ENCODE measurements at places on chromosomes 5 and 9.

GRCh38 chr9:94825611-94825958, 99.1 kb downstream of the AOPEP start:
- no peak for DNase-seq

GRCh38 chr5:137894586-137894985, 5.3 kb downstream of the PKD2L2 start:
- DNase-seq, result no peak

- no peak for DNase-seq
These were observed 1149.0 kb downstream of the EFNA5 start for GRCh38 chr5:106521701-106522100.

DNA sequence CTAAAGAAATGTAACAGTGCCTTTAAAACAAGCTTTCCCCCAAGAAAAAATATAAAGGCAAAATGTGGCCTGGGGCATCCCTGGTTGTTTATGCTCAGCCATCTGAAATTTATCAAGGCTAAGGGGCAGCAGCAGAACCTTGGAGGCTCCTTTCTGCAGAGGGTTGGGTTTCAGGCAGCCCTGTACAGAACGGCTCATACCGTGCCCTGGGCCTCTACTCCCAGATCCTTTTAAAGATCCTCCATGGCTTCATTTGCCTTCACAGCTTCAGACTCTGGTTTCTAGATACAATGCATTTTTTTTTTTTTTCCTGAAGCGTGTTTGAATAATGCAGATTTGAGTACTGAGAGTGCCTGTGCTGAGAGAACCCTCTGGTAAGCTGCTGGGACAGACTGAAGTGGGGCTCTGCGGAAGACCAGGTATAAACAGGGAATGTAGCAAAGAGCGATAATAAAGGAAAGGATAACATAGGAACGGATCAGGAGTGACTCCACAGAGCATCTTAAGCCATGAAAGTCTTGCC, 172.7 kb downstream of the DIRAS2 start:
- DNase-seq, result no peak

DNA sequence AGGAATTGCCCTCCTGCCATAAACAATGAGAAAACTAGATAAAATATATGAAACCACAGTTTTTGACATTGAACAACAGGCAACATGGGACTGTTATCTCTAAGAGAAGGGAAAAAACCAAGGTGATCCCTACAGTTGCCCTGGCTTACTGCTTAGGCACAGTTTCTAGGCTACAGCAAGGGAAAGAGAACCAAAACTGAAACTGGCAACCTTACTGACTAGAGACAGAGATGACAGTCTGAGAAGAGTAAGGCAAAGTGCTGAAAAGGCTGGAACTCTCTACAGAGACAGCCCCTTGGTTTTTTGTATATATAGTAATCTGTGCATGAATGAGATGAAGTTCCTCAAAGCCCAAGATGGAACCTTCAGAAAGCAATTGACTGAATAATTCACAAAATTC, 36.2 kb upstream of the REEP2 start:
- DNase-seq, result no peak

DNA sequence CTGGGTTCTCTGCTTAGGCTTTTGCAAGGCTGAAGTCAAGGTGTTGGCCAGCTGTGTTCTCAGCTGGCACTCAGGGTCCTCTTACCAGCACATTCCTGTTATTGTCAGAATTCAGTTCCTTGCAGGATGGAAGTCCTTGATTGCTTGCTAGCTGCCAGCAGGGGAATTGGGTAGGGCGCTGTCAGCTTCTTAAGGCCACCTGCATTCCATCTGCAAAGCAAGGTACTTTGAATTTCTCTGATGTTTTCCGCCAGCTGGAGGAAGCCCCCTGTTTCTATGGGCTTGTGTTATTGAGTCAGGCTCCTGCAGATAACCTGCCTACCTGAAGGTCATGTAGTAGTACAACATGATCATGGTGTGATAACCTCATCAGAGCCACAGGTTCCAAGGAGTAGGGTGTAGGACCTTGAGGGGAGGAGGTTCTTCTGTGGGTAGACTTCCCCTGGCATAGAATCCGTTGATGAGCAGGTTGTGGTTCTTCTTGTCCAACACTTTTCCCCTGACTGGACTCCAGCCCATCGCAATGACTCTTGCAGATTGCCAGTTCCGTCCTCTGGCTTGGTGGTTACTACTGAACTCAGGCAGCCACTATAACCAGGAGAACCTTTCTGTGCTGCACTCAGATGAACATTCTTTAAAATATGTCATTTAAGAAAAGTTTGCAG, 6.8 kb downstream of the TENT4A start:
- DNase-seq, result no peak

DNA sequence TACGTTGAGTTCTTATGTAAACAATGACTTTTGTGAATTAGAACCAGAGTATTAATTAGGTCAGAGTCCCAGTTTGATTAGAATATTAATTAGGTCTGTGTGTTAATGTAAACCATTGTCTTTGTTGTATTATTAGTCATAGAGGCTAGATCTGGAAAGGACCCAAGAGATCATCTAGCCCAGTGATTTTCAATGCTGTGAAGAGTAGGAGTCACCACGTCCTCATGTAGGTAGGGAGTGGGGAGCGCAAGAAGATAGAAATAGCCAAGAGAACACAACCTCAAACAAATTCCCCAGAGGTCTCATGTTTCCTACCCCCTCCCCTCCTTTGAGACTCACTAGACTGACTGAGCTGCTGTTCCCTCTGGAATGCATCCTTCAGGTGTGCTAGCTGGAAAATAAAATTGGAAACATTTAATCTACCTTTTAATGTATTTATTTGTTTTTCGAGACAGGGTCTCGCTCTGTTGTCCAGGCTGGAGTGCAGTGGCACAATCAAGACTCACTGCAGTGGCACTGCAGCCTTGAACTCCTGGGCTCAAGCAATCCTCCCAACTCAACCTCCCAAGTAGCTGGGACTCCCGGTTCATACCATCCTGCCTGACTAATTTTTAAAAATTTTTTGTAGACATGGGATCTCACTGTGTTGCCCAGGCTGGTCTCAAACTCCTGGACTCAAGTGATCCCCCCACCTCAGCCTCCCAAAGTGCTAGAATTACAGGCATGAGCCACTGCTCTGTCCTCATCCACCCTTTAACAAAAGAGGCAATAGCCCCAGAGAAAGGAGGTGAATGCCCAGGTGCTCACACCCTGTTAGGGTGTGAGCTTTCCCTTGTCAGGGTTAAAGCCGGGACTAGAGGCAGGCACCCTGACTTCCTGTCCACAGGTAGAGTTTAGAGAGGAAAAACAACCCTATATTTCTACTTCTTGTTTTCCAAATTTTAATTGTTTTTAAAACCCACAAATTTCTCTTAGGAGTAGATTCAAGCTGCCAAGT, 92.9 kb downstream of the INIP start:
- DNase-seq, result no peak

DNA sequence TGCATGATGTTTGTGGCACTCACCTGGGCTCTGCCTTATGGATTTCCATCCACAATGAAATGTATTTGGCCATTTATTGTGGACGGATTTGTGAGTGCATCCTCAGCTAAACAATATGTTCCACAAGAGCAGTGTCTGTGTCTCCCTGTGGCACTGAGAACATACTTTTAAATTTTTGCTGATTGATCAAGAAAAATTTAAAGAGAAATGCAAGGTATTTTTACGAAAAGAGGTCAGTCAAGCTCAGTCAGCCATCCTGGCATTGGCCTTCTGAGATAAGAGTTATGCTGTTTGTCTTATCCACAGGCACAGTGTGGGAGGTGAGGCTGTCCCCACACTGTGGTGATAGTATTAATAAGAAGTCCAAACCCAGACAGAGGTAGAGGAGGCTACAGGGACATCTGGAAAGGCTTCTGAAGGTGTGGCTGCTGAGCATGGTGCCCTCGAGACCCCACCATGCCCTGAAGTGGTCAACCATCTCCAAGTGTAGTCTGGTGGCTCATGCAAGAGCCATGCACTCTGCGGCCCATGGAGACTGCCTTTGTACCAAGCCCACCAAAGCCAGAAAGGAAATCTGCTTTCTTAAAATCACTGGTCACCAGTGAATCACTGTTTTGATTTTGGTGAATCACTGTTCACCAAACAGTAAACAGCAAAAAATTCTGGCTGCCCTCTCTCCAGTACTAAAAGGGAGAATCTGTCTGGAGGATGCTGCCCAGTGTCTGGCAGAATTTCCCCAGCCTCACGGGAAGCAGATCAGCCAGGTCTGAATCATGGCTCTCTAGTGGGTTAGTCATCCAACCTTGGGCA, 28.8 kb downstream of the SPOCK1 start:
- DNase-seq, result no peak

- DNase-seq, result no peak
These were observed 73.7 kb downstream of the INSL6 start for GRCh38 chr9:5111696-5112095.

GRCh38 chr5:151143645-151144044, 13.9 kb downstream of the ANXA6 start:
- DNase-seq, result no peak

DNA sequence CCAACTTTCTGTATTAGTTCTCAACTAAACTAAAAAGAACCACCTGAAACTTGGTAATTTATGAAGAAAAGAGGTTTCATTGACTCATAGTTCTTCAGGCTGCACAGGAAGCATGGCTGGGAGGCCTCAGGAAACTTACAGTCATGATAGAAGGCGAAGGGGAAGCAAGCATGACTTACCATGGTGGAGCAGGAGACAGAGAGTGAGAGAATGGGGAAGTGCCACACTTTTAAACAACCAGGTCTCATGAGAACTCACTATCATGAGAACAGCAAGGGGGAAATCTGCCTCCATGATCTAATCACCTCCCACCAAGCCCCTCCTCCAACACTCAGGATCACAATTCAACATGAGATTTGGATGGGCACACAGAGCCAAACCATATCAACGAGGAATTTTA, 123.5 kb downstream of the DEPDC1B start:
- DNase-seq, result no peak

DNA sequence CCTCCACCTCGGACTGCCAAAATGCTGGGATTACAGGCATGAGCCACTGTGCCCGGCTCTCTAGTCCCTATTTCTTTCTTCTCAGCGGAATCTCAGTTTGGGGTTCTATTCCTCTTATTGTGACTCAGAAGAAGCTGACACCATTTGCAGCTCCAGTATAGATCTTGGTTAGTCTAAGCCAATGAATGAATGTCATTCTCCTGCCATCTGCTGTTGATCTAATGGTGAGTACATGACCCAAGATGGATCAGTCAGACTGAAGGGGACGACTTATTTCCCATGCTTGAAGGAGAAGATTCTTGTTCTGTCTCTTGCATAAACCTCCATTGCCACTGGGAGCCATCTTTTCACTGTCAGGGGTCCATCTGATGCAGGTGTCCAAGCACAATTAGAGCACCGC, 76.0 kb upstream of the KLF9 start:
- DNase-seq, result no peak

- no peak for DNase-seq
These were observed 1.7 kb downstream of the RAB14 start for GRCh38 chr9:121199921-121200320.

DNA sequence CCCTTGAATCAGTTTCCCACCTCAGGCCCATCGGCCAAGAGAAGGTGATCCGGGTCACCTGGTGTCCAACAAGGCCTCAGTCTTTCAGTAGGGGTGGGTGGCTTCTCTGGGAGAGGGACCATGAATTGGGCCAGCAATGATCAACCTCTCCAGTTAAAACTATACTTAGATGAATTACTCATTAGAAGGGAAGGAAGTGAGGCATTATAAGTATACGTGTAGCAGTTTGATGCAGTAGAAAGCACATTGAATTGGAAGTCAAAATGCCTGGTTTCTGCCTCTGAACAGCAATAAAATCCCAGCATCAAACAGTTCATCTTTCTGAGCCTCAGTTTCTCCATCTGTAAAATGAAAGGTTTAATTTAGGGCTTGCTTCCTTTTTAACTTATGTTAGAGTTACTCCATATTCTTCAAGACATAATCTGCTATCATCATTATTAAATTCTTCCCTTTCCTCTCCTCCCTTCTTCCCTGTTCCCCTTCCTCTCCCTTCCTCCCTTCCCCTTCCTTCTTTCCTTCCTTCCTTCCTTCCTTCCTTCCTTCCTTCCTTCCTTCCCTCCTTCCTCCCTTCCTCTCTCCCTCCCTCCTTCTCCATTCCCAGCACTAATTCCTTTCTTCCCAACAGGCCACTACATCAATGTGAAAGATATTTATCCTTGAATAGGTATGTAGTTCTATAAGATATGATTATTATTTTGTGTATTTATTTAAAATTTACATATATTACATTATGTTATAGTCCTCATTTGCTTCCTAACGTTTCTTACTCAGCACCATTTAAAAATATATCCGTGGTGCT, 18.6 kb upstream of the TMEM174 start:
- no peak for DNase-seq

DNA sequence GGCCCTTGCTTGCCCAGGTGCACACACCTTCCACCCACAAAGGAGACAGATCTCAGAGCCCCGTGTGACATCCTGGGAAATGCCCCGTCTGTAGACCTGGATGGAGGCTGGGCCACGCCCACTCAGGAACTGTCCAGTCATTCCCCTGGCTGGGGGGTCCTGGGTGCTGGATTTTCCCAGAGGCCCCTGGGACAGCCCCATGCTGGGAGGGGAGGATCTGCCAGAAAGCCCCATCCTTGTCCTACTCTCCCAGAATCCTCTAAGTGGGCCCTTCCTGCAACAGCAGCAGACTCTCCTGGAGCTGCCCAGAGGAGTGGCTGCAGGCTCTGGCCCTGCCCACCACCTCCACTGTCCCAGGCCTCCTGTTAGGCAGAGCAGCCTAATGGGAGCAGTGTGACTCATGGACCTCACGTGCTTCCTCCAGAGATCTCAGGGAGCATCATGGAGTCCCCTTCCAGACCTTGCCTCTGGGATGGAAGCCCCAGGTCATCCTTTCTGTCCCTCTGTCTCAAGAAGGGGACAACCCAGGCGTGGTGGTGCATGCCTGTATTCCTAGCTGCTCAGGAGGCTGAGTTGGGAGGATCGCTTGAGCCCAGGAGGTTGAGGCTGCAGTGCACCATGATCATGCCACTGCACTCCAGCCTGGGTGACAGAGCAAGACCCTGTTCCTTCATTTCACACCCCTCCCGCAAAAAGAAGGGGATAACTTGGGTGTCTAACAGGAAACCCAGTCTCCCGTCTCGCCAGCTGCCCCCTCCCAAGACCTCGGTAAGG, 51.7 kb downstream of the JADE2 start:
- DNase-seq, result no peak
